Memory B cell (primary cell): ENCODE measurements at places on chromosomes 11 and 22.

DNA sequence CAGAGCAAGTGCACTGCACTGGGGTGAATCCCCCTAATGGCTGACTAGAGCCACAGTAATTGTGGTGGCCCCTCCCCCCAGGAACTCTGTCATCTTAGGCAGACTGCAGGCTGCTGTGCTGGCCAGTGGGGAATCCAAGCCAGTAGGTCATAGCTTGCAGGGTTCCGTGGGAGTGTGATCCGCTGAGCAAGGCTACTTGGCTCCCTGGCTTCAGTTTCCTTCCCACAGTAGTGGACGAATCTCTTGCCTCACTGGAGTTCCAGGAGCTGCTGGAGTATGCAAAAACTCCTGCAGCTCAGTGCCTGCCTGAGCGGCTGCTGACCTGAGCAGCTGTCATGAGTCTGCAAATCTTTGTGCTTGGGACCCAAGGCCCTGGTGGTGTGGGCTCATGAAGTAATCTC, 13.2 kb downstream of the OOSP3 start:
- no peak for DNase-seq

GRCh38 chr11:61145228-61146005, 15.8 kb downstream of the VPS37C start:
- DNase-seq = no peak

GRCh38 chr22:40039482-40040115, 44.8 kb downstream of the FAM83F start:
- DNase-seq = no peak

GRCh38 chr11:30619767-30620166, 33.6 kb upstream of the MPPED2 start:
- DNase-seq = no peak

DNA sequence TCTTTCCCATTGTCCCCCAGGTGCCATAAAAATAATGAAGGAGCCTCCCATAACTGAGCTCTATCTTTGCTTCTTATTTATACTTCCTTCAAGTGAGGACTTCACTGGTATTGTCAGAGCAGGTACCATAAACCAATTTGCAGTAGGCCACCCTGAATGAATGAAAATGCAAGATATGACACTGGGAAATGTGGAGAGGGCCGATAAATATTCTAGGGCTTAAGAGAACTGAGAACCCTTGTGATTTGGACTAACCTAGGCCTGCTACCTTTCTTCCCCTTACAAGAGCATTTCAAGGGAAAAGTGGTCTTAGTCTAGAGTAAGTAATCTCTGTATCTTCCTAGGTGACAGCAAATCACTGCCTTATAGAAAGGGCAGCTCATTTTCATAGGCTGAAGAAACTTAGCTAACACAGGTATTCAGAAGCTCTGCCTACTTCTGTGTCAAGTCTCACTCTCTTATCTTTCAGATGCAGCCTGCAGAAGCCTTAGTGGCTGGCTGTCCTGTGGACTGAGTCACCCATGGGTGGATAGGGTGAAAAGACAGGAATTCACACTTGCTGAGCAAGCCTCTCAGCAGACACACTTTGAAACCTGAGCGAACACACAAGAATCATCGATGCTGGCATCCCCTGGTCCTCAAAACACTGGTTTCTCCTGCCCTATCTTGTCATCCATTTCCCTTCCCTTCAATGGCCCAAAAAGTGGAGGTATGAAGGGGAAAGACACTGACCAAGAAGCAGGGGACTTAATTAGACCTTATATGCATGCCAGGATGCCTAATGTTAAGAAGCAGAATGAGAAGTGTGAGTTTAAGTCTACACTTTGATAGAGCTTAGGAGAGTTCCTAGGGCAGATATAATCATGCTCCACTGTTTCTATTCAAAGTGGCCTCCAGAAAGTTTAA, 15.2 kb downstream of the NRIP3 start:
- DNase-seq = no peak

- DNase-seq = no peak
Measured at GRCh38 chr22:21791635-21792625, 56.3 kb upstream of the YPEL1 start.

- no peak for DNase-seq
Measured at GRCh38 chr11:22666325-22666687, at the start of gene GAS2. Gene GAS2, plus strand, starts transcription at chr11:22666611. Its CDS starts 8,259 bp downstream, at chr11:22674870.

- no peak for DNase-seq
Measured at GRCh38 chr11:112212710-112213109, 13.5 kb upstream of the PTS start.

DNA sequence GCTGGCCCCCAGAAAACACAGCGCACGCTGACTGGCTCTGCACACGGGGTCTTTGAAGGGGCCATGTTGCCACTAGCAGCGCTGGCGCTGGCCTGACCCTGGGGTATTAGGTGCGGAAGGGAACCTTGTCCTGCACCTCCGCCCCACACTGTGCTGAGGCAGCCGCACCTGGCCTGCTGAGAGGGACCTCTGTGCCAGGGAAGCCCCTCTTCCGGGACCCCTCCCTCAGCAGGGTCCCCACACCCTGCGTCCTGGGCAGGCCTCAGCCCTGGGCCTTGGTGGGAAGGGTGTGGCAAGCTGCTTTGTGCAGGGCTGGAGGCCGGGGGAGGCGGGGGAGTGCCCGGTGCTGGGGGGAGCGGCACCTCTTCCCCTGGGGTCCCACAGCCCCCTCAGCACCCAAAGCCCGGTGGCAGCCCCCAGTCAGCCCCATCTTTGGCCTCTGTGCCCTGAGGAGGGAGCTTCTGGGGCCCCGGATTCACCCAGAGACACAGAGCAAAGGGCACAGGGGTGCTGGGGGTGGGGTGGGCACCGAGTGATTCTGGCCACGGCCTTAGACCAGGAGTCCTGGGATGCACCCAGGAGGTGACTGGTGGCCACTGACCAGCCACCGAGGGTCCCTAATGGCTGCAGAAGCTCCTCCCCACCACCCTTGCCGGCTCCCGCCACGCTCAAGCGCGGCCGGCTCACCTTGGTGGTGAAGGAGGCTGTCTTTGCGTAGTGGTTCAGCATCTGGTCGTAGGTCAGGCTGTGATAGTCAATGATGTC, 11.4 kb downstream of the TTLL8 start:
- no peak for DNase-seq

- DNase-seq = no peak
Measured at GRCh38 chr11:130471731-130472433, 23.4 kb downstream of the ADAMTS15 start.
